ENCODE measurements at places on chromosomes 1 and 21.

- no peak for ATAC-seq
Observed at GRCh38 chr1:31757989-31758388, 6.2 kb downstream of the ADGRB2 start.

DNA sequence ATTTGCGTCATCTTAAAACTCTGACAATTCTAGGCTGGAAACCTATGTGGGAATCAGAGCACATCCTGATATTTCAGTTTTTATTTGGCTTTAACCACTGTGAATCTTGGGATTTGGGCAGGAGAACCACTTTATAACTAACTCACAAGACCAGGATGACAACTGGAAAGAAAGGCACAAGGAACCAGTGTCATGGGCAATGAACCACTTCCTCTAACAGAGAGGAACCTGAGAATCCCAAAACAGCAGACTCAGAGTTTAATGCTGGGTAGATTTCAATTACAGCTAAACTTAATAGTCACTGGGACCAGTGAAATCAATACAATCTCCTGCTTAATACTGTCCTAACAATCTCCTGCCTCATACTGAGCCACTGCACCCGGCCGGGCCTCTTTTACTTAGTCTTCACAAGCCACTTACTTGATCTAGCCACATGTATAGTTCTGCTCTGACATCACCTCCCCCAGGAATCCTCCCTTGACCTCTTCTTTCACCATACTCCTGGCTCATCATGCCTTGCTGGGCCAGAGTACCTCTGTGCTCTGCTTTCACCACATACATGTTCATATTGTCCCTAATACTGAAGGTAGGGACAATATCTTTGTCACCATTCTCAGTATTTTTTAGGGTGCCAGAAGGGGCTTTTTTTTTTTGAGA lies 20.2 kb upstream of the SLFNL1 start:
- no peak for ATAC-seq

GRCh38 chr1:76340056-76340455 lies 265.5 kb downstream of the ST6GALNAC3 start:
- no peak for ATAC-seq

- no peak for ATAC-seq
Observed at GRCh38 chr1:6554907-6555778, at the start of gene TAS1R1. TSS of gene TAS1R1 (plus strand) at chr1:6555307. CDS start at chr1:6555374, 67 bp downstream.

DNA sequence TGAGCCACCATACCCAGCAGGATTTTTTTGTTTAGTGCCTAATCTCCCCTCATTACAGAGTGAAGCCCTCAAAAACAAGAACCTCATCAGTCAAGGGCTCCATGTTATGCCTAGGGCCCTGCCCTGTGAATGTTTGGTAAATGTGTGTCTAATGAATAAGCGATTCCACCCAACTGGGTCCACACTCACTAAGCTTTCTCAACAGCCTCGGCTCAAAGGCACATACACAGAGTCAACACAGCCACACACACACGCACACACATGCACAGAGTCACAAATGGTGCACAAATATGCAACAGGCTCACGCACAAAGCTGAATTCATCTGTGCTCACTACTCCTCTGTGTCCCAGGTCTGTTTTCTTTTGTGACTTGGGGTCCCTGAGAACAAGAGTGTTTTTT lies 11.7 kb upstream of the SYNC start:
- ATAC-seq: no peak

DNA sequence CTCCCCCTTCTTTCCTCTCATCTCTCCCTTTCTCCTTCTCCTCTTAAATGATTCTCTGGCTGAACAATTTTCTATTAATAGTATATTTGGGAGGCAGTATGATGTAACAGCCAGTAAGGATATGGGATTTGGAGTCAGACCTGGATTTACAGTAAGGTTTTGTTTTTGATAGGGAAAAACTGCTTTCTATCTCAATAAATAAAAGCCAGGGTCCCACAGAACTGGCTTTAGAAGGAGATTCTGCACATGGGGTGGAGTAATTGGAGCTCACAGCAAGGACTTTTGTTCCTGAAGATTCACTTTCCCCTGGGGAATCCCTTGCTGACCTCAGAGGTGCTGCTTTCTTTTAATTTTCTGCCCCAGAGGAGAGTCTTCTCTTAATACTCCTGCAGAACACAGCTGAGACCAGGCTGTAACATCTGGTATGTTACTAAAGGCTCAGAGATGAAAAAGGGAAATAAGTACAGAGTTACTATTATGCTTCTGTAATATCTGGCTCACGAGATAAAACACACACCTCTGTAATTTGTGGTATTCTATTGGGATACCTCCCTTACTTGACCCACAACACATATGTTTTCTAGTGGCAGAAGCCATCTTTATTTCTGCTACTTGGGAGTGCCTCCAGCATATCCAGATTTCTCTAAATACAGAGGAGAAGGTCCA lies 13.4 kb downstream of the EPB41 start:
- ATAC-seq: peak; percentile 30

DNA sequence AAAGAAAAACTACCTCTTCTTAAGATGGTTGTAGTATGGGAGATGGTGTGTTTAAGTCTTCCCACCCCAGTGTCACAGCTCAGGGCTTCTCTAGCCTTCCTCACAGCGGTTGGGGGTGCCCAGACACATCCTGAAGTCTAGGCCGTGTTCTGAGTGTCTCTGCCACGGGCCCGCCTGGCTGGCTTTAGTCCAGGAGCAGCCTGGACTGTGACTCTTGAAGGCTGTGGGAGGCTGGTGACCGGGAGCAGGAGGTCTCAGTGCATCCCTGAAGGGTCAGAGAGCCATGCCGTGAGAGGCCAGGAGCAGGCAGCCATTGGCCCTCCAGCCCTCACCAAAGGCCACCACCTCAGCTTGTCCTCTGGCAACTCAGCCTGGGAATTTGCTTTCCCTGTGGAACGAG lies 4.5 kb downstream of the EPHX1 start:
- no peak for ATAC-seq

- ATAC-seq: peak; percentile 83
Observed at GRCh38 chr1:13781907-13782633, 82.1 kb downstream of the PRDM2 start.

DNA sequence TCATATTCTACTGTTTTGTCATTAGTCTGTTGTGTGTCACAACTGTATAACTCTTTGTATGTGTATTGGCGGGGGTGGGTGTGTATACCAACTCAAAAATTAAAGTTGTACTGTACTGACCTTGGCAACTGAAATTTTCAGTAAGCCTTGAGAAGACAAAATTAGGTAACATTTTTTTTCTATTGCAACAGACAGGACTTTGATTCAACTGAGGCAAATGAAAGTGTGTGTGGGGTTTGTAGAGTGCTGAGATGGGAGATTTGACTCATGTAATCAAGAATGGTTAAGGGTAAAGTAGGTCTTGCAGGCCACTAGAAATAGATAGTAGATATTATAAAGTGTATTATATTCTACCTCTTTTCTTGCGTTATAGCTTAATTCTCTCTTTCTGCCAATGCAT lies 14.6 kb upstream of the B3GALT2 start:
- ATAC-seq: no peak
